ENCODE measurements at places on chromosomes 12 and 14. TPM values are rescaled to one million over a fixed set of nuclear protein-coding genes. Genes with fewer than 3 reads are reported as not detected.

The SPIC gene
- total RNA-seq, result not detected

The CLEC4C gene
- not detected for total RNA-seq

The GPR137C gene
- 0.33 TPM for total RNA-seq

The IL23A gene
- total RNA-seq, result not detected

The CCDC38 gene
- 0.73 TPM for total RNA-seq

The MAP1LC3B2 gene
- total RNA-seq, result 8.5 TPM

The C1S gene
- total RNA-seq, result 622 TPM

The TEX22 gene
- 0.64 TPM for total RNA-seq

- no peak for DNase-seq
These were observed 31.0 kb downstream of the EID3 start for GRCh38 chr12:104334581-104334980.

DNA sequence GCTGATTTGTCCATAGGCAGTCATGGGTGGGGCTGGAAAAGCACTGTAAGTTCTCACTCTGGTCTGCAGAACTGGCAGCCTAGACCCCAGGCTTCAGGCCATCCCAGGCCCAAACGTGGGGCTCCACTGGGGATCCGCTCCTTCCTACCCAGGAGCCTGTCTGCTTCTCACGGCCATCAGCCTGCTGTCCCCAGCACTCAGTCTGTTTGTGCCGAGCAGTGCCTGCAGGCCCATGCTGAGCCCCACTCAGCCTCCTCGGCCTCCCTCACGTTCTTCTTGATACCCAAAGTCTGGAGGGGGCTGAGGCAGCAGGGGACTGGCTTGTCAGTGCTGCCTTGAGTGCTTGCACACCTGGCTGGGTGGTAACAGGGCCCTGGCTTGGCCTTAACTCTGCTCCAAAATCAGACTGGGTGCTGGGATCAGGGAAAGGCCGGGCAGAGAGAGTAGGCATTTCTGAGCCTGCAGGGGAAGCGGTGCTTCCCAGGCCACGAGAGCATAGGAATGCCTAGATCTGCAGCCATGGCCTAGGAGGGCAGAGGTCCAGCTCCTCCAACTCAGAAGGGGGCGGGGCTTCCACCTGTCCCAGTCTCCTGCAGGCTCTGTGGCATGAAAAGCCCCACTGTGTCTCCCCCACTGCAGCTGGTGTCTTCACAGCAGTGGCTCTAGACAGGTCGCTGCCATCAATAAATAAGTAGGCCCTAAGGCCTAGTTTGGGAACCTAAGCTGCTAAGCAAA is 772.4 kb upstream of the FBXO33 start:
- DNase-seq, result no peak

DNA sequence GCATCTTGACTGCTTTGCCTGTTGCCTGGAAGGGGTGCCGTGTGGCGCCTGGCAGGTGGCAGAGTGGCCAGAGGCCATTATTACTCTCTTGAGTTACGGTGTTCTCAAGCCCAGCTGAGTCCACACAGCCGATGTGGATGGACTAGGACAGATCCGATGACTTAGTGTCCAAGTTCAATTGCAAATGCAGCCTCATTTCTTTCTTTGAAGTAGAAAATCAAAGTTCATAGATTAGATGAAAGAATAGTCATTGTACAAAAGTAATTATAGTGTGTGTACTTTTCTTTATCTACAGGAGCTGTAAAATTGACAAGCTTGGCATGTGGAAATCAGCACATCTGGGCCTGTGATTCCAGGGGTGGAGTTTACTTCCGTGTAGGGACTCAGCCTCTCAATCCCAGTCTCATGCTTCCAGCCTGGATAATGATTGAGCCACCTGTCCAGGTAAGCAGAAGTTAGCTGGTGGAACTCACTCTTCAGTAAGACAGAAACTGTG is 44.7 kb downstream of the ANKRD9 start:
- no peak for DNase-seq

GRCh38 chr14:98946940-98947339 is 325.1 kb downstream of the BCL11B start:
- no peak for DNase-seq

GRCh38 chr12:958588-959123 is 9.2 kb upstream of the RAD52 start:
- DNase-seq, result no peak

DNA sequence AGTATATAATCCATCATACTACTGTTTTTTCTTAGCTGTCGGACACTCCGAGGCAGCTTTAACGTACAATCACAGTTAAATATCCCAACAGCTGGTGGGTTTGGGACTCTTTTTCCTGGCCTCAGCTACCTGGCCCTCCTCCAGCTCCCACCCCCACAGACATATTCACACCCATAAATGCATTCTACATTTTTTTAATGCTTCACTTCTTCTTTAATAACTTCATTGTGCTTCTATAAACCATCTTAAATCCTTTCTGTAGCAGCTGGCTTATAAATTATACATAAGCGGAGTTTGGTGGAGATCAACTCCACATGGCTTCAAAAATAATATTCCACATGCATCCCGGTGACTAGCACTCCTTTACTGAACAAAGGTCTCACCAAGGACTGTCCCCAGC is 33.3 kb downstream of the TDG start:
- no peak for DNase-seq

- no peak for DNase-seq
These were observed 33.3 kb downstream of the KCTD10 start for GRCh38 chr12:109443794-109444193.

GRCh38 chr14:89621009-89621421 is 204.0 kb upstream of the FOXN3 start:
- DNase-seq, result no peak

DNA sequence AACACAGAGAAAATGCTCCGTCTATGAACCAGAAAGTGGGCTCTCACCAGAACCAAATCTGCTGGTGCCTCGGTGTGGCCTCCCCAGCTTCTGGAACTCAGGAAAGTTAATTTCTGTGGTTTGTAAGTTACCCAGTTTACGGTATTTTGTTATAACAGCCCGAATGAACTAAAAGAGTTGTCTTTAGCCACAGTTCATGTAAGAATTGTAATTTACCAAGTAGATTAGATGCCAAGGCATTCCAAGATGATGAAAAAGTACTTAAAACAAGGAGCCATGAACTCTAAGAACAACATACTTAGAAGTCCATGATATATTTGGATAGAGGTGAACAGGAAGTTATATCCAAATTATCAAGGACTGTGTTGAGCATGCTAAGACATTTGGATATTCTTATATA is 259.9 kb upstream of the GARIN6 start:
- no peak for DNase-seq

DNA sequence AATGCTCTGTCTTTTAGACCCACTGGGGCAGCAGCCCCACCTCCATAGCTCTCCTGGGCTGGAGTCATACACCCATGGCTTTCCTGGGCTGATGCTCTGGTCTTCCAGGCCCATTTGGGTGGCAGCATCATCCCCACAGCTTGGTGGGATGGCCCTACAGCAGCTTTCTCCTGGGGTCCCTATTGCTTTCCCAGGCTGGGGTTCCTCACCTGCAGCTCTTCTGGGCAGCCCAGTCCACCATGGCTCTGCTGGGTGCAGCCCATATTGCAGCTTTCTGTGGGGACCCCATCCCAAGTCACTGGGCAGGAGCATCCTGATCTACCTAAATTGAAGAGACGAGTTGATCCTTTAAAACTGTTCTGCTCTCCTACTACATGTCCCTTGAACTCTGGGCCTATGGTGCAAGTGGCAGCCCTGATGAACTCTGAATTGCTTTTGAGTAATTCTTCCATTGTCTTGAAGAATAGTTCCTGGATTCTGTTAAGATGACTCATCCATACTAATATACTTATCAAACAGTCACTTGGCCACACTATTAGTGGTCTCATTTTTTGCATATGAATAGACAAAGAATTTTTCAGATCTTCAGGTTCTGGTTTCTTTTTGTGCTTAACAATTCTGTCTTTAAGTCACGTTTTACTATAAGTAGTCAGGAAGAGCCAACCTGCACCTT is 390.1 kb downstream of the DPF3 start:
- no peak for DNase-seq

DNA sequence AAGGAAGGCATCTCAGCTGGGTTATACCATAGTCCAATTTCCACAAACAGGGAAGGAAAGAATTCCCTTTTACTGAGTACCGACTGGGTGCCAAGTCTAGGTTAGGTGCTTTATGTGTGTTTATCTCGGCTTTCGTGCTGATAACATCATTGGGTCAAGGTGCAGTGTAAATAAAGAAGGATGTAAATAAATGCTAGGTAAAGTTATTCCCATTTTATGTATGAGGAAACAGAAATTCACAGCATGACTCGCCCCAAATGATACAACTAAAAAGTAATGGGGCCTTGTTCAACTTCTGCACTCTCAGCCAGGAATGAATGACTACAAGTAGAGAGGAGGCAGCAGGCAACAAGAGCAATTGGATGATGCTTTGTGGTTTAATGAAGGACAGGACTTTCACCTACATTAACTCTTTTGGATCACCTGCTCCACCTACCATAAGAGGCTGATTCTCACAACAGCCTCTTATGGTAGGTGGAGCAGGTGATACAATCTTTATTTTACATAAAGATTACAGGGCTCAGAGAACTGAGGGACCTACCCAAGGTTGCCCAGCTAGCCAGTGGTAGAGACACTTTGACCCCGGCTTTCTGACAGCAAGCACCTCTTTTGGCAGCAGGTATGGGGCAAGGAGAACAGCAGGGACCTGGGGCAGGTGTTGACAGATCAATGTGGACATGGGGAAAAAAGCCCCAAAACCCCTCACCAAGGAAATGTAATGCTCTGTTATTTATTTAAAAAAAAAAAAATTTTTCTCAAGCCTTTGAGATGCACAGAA is 213.4 kb upstream of the NUDT4 start:
- no peak for DNase-seq

- DNase-seq, result no peak
These were observed 138.6 kb downstream of the EPS8 start for GRCh38 chr12:15650399-15651128.

DNA sequence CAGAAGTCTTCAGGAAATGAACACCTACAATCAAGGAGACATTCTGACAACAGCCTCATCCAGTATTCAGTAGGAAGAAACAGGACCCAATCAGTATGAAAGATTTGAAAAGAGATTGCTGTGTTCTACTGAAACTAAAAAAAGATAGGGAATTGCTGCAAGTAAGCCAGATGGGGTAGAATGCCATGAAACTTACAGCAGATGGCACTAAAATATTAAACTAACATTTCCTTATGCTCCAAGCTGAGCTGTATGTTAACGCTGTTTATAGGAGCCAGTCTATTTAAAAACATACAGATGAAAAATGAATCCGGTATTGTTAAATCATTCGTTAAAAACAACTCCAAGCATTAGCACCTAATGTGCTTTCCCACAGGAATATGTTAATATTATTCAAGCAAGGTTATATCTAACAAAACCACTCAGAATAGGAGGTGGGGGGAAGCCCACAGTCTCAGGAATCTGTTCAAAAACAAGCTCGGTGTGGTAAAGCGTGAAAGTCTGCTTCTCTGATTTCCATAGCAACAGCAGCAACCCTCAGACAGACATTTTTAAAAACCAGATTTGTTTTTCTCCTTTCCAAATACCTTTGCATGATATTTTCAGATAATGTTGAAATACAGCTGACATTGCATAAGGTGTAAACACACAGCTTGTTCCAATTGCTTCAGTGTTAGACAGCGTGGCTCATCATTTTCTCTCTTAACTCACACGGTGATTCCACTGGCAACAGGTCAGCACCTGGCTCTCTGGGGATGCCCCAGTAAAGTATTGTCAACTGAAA is 131.4 kb upstream of the CCDC175 start:
- no peak for DNase-seq

DNA sequence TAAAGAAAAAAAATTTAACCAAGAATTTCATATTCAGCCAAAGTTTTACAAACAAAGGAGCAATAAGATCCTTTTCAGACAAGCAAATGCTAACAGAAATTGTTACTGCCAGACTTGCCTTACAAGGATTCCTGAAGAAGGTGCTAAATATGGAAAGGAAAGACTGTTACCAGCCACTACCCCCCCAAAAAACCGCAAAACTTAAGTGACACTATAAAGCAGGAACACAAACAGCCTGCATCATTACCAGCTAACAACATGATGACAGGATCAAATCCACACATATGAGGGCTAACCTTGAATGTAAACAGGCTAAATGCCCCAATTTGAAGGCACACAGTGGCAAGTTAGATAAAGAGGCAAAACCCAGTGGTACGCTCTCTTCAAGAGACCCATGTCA is 55.7 kb downstream of the APOBEC1 start:
- DNase-seq, result no peak

DNA sequence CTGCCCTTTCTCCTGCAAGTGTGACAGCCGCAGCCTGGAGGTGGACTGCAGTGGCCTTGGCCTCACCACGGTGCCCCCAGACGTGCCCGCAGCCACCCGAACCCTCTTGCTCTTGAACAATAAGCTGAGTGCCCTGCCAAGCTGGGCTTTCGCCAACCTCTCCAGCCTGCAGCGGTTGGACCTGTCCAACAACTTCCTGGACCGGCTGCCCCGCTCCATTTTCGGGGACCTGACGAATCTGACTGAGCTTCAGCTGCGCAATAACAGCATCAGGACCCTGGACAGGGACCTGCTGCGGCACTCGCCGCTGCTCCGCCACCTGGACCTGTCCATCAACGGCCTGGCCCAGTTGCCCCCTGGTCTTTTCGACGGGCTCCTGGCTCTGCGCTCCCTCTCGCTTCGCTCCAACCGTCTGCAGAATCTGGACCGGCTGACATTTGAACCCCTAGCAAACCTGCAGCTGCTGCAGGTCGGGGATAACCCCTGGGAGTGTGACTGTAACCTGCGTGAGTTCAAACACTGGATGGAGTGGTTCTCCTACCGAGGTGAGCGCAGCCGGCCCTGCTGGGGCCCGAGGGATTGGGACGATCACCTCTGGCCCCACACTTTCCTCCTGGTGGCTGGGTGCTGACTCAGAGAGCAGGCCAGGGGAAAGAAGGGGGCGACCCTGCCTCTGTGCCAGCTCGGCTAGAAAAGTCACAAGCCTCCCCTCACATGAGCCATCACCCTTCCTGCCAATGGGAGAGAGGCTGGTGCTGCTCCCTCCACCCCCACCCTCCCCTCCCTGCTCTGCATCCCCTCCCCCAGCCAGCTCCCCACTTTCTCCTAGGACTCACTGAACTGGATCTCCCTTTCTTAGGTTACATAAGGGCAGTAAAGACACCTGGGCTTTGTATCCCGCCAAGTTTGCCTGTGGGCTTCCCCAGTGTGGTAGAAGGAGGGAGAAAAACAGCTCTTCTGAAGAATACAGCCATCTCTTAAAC is 10.9 kb downstream of the LRTM2 start:
- peak; percentile 80 for DNase-seq

- no peak for DNase-seq
These were observed 149.0 kb downstream of the CAPZA3 start for GRCh38 chr12:18886962-18887361.

DNA sequence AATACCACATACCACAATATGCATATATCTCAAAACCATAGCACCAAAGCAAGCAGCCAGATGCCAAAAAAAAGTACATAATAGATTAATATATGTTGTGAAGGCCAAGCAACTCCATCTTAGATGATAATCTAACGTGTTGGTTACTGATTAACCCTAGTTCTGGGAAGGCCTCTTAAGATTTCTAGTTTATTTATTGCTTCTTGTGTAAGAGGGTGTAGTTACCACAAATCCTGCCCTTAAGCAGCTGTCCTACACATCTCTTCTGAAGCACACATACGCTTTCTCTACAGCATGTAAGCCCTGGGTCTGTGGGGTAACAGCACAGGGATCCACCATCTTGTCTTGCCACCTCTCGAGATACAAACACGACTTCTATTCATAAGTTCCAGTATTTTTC is 236.8 kb upstream of the AVPR1A start:
- DNase-seq, result no peak

GRCh38 chr14:69059658-69060623 is 80.8 kb upstream of the ACTN1 start:
- DNase-seq, result no peak

GRCh38 chr12:77891518-77892147 is 60.9 kb downstream of the NAV3 start:
- DNase-seq, result no peak

All from breast epithelium (tissue), 4 donors.